ENCODE measurements at places on chromosomes 7 and 10. TPM values are rescaled to one million over a fixed set of nuclear protein-coding genes. Genes with fewer than 3 reads are reported as not detected.

The DNAH11 gene
- 2.8 TPM for total RNA-seq

The ZPBP gene
- total RNA-seq: not detected

- no peak for DNase-seq
Measured at GRCh38 chr7:158061884-158062656, 525.6 kb downstream of the PTPRN2 start.

GRCh38 chr10:86048571-86048970, 318.0 kb downstream of the GRID1 start:
- DNase-seq: no peak

DNA sequence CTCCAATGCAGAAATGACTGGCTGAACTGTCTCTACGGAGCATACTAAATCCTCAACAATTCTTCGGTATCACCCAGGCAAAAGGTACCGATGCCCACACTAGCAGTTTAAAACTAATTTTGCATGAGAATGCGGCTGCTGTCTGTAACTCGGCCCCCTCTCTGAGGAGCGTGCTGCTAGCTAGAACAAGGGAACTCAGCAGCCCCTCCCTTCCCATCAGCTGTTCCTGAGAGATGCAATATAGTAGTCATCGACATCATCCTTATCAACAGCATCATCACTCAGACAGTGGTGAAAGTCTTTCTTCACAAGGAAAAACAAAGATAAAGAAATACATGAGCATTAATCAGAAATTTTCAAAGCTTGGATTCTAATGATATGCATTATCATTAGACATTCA, 189.1 kb upstream of the FRMD4A start:
- DNase-seq: no peak

- no peak for DNase-seq
Measured at GRCh38 chr10:75470901-75471300, 39.5 kb downstream of the LRMDA start.

DNA sequence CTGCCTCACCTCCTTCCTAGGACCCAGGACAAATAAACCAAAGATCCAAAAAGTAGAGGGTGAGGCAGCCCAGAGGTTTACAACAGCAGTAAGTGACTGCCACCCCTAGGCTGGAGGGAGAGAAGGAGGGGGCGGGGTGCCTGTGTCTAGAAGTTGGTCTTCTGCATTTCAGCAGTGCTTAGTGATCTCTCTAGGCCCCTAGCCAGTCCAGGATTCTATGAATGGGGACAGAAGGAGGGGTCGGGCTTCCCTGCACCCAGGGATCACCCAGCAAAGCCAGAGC, 62.8 kb upstream of the KDM7A start:
- no peak for DNase-seq

GRCh38 chr10:18140149-18140956, at the start of gene CACNB2:
Gene CACNB2, plus strand, starts transcription at chr10:18140424.
- no peak for DNase-seq
